ENCODE measurements at places on chromosomes 3 and 15.

- peak; percentile 84 for DNase-seq
These were observed 133.7 kb upstream of the UBE2E1 start for GRCh38 chr3:23671851-23672589.

GRCh38 chr15:79849789-79850188, 47.0 kb downstream of the MTHFS start:
- DNase-seq, result peak; percentile 30

DNA sequence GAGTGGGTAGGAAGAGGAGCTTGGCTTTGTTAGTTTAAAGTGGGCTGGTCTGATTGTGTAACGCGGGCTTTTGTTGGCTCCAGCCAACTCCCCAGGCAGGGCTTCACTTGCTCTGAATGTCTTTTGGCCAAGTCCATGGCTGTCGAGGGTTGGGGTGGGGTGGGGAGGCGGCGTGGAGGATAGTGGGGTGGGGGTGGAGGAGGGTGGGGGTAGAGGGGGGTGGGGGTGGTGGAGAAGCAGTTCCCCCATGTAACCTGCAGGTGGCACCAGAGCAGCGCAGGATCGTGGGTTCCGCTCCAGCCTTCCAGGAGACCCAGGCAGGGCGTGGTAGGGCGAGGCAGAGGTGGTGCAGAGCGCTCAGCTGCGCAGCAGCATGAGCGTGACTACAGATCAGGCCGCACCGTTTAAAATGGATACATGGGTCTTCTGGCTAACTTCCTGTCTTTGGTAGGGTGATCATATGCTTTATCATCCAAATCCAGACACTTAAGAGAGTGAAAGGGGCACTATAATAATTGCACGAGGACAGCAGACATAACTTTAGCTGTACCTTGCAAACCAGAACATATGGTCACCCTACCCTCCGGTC, 28.3 kb downstream of the GOLGA6A start:
- peak; percentile 80 for DNase-seq

DNA sequence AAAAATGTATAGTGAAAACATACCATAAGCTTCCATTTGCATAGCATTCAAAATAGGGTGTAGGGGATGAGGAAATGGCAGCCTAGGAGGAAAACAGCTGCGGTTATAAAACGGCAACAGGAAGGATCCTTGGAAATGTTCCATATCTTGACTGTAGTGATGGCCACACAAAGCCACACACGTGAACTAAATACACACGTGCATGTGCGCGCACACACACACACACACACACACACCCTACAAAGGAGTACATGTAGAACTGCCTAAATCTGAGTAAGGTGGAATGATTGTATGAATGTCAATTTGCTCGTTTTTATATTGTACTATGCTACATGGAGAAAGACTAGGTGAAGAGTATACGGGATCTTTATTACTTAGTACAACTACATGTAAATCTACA, 3.9 kb upstream of the IREB2 start:
- DNase-seq, result no peak

DNA sequence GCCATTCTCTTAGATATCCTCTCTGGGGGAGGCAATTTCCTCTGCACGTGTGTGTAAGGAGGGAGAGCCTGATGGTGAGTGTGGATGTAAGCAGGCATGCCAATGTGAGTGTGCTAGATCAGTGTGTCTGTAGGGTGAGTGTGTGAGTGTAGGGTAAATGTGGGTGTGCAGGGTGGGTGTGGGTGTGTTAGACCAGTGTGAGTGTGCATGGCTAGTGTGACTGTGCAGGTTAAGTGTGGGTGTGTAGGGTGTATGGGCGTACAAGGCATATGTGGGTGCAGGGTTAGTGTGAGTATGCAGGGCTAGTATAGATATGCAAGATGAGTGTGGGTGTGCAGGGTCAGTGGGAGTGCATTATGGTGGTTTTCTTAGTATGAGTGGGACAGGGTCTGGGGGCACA, 48.4 kb downstream of the ATP2B2 start:
- DNase-seq, result no peak

DNA sequence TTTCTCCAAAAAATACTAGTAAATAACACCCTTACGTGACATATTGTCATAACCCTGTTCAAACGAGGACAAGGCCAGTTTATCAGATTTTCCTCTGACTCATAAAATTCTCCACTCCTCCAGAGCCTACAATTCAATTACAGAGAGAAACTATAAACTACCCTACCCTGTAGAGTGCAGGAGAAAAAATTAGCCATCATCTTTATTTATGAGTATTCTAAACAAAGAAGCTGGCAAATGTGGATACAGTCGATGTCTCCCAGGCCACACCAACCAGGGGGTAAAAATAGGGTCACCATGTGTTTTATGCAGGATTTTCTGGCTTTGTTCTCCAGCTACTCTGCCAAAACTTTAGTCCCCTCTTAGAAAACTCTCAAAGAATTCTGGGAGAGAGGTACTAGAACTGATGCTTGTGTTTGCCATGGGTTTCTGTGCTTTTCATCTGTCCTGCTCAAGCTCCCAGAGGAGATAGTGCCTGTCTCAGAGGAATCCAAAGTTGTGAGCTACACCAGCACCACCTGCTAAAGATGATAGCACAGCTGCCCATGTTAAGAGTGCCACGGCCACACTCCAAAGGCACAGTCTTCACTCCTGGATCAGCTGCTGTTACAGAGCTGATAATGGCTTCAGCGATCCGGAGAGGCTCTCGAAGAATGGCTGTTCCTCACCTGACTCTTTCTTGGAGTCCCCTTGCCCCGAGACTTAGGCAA, 150.2 kb downstream of the IMPG2 start:
- no peak for DNase-seq

DNA sequence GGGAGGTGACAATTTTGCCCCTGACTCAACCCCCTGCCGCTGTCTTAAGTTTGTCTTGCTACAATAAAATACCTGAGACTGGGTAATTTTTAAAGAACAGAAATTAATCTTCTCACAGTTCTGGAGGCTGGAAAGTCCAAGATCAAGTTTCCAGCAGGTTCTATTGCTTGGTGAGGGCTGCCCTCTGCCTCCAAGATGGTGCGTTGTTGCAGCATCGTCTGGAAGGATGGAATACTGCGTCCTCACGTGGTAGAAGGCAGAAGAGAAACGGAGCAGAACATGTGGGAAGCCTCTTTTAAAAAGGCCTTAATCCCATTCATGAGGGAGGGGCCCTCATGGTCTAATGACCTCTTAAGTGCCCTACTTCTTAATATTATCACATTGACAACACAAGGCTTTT, 87.3 kb upstream of the SNTN start:
- DNase-seq, result no peak

GRCh38 chr3:11201251-11202019, 47.1 kb downstream of the HRH1 start:
- no peak for DNase-seq

All from left lung (tissue), 14 donors.